ENCODE measurements at places on chromosomes 6 and 20. TPM values are rescaled to one million over a fixed set of nuclear protein-coding genes. Genes with fewer than 3 reads are reported as not detected.

Gene FAM217A
- not detected for polyA plus RNA-seq

Gene DSP
- polyA plus RNA-seq: 49.2 TPM

DNA sequence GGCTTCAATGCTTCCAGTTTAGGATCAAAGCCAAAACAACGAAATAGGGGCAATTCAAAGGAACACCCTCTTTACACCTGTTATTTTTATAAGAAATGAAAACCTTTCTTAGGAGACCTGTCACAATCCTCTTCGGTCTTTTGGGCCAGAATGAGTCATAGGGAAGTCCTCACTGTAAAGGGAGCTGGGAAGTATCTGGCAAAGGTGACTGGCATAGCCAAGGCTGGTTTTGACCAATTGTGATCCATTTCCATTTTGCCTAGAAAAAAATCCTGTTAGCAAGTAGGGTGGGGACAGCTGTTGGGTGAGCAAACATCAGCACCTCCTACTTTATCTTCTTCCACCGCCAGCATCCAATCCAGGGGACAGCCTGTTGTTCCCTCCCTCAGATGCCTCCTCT is 343.2 kb upstream of the SULF2 start:
- peaks cover 20% of the 10 kb centered on the region for H3K27me3 ChIP-seq
- H3K4me1 ChIP-seq: no peaks in the 10 kb centered on the region
- H3K27ac ChIP-seq: no peak overlapping the region
- DNase-seq: no peak

Gene DNAH8
- not detected for polyA plus RNA-seq

Gene PRDM13
- polyA plus RNA-seq: not detected

GRCh38 chr6:109296452-109296851 is 85.8 kb downstream of the CD164 start:
- peaks cover 24% of the 10 kb centered on the region for H3K4me1 ChIP-seq
- no peak overlapping the region for H3K27ac ChIP-seq
- peaks cover 22% of the 10 kb centered on the region for H3K27me3 ChIP-seq
- no peaks in the 10 kb centered on the region for H3K36me3 ChIP-seq

Gene KCNK5
- not detected for polyA plus RNA-seq

Gene RBPJL
- not detected for polyA plus RNA-seq

Gene UCKL1
- polyA plus RNA-seq: 11.3 TPM

Gene RNF182
- not detected for polyA plus RNA-seq

Gene PPP1R14C
- polyA plus RNA-seq: not detected

DNA sequence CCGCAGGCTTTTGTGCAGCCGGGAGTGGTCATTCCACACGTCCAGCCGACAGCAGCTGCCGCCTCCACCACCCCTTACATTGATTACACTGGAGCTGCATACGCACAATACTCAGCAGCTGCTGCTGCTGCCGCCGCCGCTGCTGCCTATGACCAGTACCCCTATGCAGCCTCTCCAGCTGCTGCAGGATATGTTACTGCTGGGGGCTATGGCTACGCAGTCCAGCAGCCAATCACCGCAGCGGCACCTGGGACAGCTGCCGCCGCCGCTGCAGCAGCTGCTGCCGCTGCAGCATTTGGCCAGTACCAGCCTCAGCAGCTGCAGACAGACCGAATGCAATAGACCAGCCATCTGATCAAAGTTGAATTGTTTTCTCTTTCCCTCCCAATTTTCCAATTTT is 10.6 kb downstream of the RBM24 start:
- H3K27ac ChIP-seq: no peak overlapping the region
- H3K4me3 ChIP-seq: no peak overlapping the region
- H3K27me3 ChIP-seq: peaks cover 17% of the 10 kb centered on the region
- H3K4me1 ChIP-seq: no peaks in the 10 kb centered on the region
- H3K36me3 ChIP-seq: no peaks in the 10 kb centered on the region

- no peak for DNase-seq
- H3K4me1 ChIP-seq: no peaks in the 10 kb centered on the region
- no peak overlapping the region for H3K27ac ChIP-seq
- H3K4me3 ChIP-seq: no peak overlapping the region
- peaks cover 46% of the 10 kb centered on the region for H3K27me3 ChIP-seq
Observed at GRCh38 chr20:15682690-15683089, 890.6 kb downstream of the KIF16B start.

DNA sequence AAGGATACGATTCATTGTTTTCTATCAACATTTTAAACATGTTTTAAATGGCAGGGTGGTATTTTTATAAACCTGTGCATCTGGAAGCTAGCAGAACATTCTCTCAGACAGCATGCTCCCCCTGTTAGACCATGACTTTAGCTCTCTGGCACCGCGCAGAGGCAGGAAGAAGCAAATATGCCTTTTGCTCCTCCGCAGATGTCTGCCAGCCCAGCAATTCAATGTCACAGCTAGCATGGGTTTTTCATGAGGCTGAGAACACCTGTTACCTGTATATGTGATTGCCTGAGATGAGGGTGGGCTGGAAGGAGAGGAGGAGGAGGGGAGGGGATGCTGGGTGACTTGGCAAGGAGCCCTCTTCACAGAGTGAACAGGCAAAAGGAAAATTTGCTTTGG is 6.7 kb downstream of the MTCH1 start:
- H3K4me1 ChIP-seq: peaks cover 29% of the 10 kb centered on the region
- peak overlapping the region; percentile 37 for H3K27ac ChIP-seq
- no peak for DNase-seq
- no peak overlapping the region for H3K4me3 ChIP-seq

Gene ZBTB9
- 6.0 TPM for polyA plus RNA-seq

- peak overlapping the region; percentile 95 for H3K4me3 ChIP-seq
- H3K27ac ChIP-seq: peak overlapping the region; percentile 65
- H3K27me3 ChIP-seq: no peaks in the 10 kb centered on the region
- H3K4me1 ChIP-seq: peaks cover 47% of the 10 kb centered on the region
Observed at GRCh38 chr6:31493875-31494694, 3.9 kb upstream of the MICB start.

Gene FILIP1
- not detected for polyA plus RNA-seq

DNA sequence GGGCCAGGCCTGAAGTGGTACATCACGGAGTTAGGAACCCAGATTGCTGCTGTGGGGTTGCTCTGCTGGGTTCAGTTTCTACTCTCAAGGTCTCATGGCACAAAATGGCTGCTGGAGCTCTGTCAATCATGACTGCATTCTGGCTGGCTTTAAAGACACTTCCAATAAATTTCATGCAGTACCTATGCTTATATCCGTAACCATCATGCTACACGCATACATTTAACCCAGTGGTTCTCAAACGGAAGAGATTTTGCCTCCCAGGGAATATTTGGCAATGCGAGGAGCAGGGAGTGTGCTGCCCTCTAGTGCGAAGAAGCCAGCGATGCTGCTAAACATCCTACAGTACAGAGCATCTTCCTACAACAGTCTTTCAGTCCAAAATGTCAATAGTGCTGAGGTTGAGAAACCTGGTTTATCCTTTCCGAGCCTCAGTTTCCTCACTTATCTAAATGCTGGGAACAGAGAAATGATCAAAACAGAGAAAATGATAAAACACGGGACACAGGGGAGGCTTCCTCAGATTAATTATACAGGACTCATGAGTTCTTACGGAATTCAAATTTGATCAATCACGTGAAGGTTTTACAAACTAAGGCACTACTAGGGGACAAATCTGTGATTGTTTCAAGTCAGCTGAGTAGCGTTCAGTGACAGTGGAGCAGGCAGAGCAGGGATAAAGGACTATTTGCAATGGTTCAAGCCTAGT is 9.6 kb upstream of the SLC2A10 start:
- H3K27me3 ChIP-seq: peaks cover 43% of the 10 kb centered on the region
- H3K4me1 ChIP-seq: no peaks in the 10 kb centered on the region
- H3K4me3 ChIP-seq: no peak overlapping the region
- no peak overlapping the region for H3K27ac ChIP-seq
- no peak for DNase-seq

DNA sequence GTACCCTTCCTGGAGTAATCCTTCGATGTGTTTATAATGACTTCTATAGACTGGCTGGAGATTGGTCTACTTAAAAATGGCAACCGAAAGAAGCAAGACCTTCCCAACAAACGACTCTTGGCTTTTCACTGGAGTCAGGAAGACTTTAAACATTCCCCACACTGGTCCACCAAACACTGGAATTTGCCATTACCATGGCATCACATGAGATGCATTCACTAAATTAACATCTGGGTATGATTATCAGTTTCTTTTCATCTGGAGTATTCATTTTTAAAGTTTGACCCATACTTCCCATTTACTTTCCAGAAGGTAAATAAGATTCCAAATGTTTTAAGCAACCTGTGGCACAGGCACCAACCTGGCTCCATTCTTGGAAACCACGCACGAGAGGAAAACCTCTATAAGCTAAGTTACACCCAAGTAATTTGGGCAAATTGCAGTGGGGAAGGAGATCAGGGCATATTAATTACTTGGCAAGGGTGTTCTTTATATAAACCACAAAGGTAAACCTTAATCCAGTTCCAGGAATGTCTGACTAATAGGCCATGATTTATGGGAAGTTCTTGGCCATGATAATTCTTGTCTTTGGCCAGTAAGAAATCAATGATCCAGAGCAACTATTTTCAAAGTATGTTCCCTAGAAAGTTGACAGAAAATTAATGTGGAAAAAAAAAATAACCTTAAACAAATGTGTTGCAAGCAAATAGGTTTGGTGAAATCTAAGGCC is 190.0 kb upstream of the COL21A1 start:
- no peaks in the 10 kb centered on the region for H3K36me3 ChIP-seq
- no peak overlapping the region for H3K4me3 ChIP-seq
- peaks cover 11% of the 10 kb centered on the region for H3K27me3 ChIP-seq
- DNase-seq: no peak
- H3K4me1 ChIP-seq: no peaks in the 10 kb centered on the region
- no peak overlapping the region for H3K27ac ChIP-seq

Gene PEX6
- polyA plus RNA-seq: 10.6 TPM

DNA sequence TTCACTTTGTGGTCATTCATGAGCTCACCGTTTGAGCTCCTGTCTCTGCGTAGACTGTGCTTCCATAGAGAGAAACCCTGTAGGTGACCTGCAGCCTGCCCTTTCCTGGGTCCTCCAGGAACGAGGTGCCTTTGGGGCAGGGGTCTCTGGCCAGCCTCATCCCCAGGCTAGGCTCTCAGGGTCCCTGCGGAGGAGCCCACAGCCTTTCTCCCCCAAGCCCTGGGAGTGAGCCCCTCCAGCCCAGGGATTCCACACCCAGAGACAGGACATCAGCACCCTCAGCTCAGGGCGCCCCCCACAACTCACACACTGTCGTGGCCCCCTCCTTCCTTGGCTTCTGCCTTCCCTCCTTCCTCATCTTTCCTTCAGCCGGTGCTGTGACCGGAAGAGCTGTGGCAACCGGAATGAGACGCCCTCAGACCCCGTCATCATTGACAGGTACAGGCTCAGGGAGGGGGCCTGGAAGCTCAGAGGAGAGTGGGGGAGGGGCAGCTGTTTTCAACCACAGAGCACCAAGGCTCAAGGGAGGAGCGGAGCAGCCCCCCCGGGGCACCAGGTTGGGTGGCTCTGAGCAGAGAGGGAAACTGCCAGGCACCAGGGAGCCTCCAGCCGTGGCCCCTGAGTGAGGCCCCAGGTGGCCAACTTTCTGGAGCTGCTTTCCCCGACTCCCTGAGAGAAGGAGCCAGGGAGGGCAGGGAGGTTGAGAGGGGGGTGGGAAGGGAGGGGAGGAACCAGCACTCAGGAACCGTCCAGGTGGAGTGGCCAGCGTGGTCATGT is 16.8 kb downstream of the EBF4 start:
- H3K4me3 ChIP-seq: no peak overlapping the region
- no peaks in the 10 kb centered on the region for H3K36me3 ChIP-seq
- peaks cover 30% of the 10 kb centered on the region for H3K27me3 ChIP-seq
- no peak overlapping the region for H3K27ac ChIP-seq
- DNase-seq: no peak

Gene CTSA
- polyA plus RNA-seq: 31.9 TPM
